ENCODE measurements at places on chromosomes 3 and 15. TPM values are rescaled to one million over a fixed set of nuclear protein-coding genes. Genes with fewer than 3 reads are reported as not detected.

- DNase-seq = no peak
- no peak overlapping the region for H3K4me3 ChIP-seq
- no peaks in the 10 kb centered on the region for H3K36me3 ChIP-seq
- peaks cover 8% of the 10 kb centered on the region for H3K4me1 ChIP-seq
Measured at GRCh38 chr3:195245531-195245951, 25.4 kb downstream of the XXYLT1 start.

The MLF1 gene
- 121 TPM for total RNA-seq

- no peak for DNase-seq
- no peak overlapping the region for H3K4me3 ChIP-seq
- no peak overlapping the region for H3K27ac ChIP-seq
- no peaks in the 10 kb centered on the region for H3K36me3 ChIP-seq
- H3K4me1 ChIP-seq = peaks cover under 1% of the 10 kb centered on the region
Measured at GRCh38 chr3:62562596-62562995, 189.2 kb upstream of the FEZF2 start.

The DUOX2 gene
- total RNA-seq = 0.54 TPM

- H3K4me3 ChIP-seq = no peak overlapping the region
- H3K4me1 ChIP-seq = peaks cover 6% of the 10 kb centered on the region
- no peak for DNase-seq
- no peaks in the 10 kb centered on the region for H3K27me3 ChIP-seq
Measured at GRCh38 chr3:101925564-101925963, 76.2 kb downstream of the NFKBIZ start.

DNA sequence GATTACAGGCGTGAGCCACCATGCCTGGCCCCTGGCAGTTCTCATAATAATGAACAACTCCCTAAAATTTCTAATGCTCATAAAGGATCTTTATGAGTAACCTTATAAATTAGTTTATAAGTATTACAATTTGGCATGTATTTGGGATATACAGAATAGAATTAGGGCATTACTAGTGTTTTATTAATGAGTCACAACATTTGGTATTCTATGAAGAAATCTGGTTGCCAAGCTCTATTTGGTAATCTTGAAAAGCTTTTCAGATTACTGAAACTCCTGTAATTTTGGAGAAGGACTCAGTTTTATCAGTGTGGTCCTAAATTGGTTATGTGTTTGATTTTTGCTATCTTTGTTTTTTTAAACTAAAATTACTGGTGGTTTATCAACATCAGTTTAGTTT lies 45.8 kb downstream of the TM6SF1 start:
- H3K27ac ChIP-seq = no peak overlapping the region
- H3K4me3 ChIP-seq = no peak overlapping the region
- H3K36me3 ChIP-seq = peaks cover 35% of the 10 kb centered on the region
- no peaks in the 10 kb centered on the region for H3K27me3 ChIP-seq
- H3K4me1 ChIP-seq = no peaks in the 10 kb centered on the region
- DNase-seq = no peak

The TRIM71 gene
- total RNA-seq = 21.8 TPM

GRCh38 chr3:131231710-131232389 lies 149.7 kb upstream of the NUDT16 start:
- DNase-seq = no peak
- no peaks in the 10 kb centered on the region for H3K27me3 ChIP-seq
- no peak overlapping the region for H3K27ac ChIP-seq

GRCh38 chr15:90465140-90465929 lies 64.4 kb upstream of the CRTC3 start:
- DNase-seq = peak; percentile 26
- no peak overlapping the region for H3K4me3 ChIP-seq
- peaks cover 33% of the 10 kb centered on the region for H3K4me1 ChIP-seq
- H3K36me3 ChIP-seq = peaks cover 5% of the 10 kb centered on the region
- no peak overlapping the region for H3K27ac ChIP-seq
- no peaks in the 10 kb centered on the region for H3K27me3 ChIP-seq

DNA sequence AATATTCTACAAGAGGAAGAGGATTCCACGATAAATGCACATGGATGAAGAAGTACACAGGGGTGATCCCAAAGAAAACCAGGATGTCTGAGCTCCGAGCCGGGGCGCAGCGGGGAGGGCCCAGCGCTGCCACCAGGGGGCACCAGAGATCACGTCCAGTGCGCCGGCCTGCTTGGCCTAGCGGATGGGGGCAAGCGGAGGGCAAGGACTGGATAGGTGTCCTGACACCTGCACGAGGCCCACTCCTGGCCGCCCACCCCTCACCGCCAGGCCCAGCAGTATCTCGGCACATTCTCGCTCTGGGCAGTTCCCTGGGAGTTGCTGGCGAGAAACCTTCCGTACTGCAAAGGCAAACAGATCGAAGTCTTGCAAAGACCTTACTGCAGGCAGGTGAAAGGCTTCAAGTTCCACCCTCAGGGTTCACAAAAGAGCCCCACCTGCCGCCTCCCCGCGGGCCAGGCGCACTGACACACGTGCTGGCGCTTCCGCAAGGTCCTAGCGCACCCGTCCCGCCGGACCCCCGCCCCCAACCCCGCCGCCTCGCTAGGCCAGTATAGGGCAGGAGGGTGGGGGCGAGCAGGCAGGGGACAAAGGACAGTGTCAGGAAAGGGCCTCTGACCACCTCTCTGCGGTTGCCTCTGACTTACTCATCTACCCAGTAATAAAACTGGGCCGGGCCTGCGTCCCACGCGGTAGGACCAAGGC lies 3.3 kb downstream of the ANKRD63 start:
- no peaks in the 10 kb centered on the region for H3K36me3 ChIP-seq
- peaks cover 30% of the 10 kb centered on the region for H3K4me1 ChIP-seq
- peaks cover 38% of the 10 kb centered on the region for H3K27me3 ChIP-seq
- DNase-seq = peak; percentile 65
- no peak overlapping the region for H3K27ac ChIP-seq

Measured in cardiac muscle cell (in vitro differentiated cells and primary cell).